ENCODE measurements at places on chromosomes 7 and 10. TPM values are rescaled to one million over a fixed set of nuclear protein-coding genes. Genes with fewer than 3 reads are reported as not detected.

The RBP3 gene
- total RNA-seq, result not detected

The SPAM1 gene
- not detected for total RNA-seq

The TMEM178B gene
- total RNA-seq, result 0.49 TPM

The CDK1 gene
- 40.3 TPM for total RNA-seq

The NDUFA5 gene
- total RNA-seq, result 64.8 TPM

The CCDC146 gene
- total RNA-seq, result 18.2 TPM

The EFCAB10 gene
- not detected for total RNA-seq

The ATG9B gene
- total RNA-seq, result 15.4 TPM

Measured in skin of body (tissue), 3 donors.